ENCODE measurements at places on chromosomes 11 and 22.

DNA sequence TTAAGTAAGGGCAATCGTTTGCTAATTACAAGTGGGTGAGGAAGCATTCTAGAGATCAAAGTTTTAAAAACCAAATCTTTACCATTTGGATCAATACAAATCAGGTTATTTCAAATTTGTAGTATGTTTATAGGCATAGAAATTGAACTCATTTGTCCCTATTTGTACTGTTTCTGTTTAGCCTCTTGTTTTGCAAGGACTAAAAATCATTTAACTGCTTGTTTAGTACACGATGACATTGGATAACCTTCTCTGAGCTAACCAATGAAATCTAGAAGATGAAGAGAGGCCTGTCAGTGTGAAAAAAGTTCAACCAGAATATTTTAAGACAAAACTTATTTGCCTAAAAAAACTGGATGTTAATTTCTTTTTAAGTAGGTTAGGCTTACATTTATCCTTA, 40.0 kb downstream of the ZC3H12C start:
- no peak for DNase-seq

GRCh38 chr11:12884751-12885318, 124.3 kb upstream of the RASSF10 start:
- DNase-seq: no peak

DNA sequence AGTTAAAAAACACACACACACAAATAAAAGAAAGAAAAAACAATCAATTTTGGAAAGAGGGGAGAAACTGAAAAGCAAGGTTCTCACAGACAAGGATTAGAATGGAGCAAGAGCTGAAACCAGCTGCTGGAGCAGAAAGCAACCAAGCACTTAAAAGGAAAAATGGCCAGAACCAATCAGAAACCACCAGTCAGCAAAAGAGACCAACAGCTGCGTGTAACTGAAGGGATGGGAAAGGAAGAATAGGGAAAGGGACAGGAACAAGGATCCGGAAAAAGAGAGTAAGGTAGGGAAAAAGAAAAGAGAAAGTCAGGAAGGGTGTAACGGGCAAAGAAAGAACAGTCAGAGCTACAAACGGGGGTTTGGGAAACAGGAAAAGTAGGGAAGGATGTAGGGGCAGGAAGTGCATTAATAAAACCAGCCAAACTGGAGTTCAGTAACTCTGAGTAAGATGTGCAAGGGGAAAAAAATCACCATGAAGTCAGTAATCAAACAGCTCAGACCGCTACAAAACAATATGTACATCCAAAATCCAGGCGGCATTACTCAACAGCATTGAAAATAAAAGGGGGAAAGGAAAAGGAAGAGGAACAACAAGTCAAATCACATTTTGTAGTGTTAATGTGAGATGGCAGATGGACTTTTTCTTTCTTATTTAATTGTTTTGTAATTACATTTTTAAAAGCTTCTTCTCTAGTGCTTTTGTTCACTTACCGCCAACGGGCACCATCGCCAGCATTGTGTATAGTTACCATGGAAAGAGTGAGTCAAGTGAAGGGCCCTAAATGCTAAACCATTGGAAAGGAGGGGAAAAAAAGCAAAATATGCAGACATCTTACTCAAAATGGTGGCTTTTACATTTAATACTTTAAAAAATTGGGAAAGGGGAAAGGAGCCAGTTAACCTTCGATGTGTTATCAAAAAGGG, 49.2 kb downstream of the APOL5 start:
- no peak for DNase-seq

- DNase-seq: no peak
Measured at GRCh38 chr11:34502949-34503348, 10.6 kb downstream of the ELF5 start.

GRCh38 chr22:21832291-21833290, 34.9 kb downstream of the MAPK1 start:
- DNase-seq: no peak

DNA sequence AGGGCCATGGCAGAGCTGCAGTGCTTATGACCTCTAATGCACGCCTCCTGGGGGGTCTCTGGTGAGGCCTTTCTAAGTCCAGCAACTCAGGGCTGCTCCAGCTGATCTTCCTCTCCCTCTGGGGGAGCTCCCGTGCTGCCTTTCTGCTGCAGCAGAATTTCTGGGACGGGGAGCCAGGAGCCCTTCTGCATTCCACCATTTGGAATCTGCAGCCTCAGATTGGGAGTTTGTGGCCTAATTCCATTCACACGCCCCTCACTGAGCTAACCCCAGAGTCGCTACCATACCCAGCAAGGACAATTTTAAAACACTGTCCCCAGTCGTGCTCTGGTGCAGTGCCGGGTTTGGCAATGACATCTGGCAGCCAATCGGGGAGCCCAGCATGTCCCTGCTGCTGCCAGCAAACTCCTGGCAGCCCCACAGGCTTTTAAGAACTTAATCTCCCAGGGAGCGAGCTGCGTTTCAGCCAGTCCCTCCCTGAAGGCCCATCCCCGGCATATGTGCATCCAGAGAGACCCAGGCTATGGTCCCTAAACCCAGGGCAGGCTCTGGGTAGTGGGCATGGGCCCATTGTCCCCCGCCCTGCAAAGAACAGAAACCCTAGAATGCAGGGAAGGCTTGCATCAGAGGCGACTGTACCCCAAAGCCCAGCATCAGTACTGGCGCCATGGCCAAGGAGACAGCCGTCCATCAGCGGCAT, 4.7 kb downstream of the SHANK2 start:
- no peak for DNase-seq

DNA sequence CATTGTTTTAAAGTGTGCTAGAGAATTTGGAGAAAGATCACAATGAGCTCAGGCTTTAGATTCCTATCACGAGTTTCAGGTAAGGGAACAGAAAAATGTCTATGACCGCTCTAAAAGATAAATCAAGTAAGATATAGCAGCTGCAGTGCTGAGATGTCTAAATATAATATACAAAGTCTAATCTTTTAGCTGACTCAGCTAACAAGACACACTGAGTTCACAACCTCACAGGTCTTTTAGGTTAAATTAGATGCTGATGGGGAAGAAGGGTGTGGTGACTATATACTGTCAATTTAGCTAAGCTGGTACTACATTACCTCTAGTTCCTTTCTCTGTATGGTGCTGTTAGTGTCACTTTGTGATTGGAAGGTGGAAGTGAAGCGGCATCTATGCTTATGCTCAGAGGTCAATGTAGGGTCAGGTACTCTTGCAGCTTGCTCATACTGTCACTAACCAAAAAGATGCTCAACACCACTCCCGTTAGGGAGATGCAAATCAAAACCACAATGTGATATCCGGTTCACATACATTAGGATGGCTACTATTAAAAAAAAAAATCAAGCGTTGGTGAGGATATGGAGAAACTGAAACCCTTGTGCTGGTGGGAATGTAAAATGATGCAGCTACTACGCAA, 283.5 kb downstream of the SWAP70 start:
- no peak for DNase-seq

DNA sequence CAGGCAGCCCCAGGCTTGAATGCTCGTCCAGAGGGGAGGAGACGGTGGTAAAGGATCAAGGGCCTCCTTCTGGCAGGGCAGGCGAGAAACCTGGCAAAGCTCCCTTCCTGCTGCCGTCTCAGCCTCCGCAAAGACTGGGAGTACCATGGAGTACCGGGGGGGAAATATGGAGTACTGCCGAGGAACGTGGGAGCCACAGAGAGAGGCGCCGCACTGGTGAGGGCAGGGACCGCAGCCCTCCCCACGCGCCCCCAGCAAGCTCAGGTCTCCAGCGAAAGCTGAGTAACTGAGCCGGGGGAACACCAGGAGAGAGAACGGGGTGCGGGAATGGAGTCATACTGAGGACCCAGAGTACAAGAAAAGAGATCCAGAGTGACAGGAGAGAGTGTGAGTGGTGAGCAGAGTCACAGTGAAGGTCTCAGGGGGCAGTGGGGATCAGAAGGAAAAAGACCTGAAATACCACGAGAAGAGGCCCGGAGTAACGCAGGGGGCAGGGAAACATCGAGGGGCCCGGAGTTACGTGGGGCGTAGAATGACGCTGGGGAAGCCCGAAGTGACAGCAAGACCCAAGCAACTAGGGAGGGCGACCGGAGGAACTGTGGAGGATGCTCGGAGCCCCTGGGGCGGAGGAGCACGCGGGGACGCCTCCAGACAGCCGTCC, 740 bp downstream of the EML3 start:
- DNase-seq: peak; percentile 56

- DNase-seq: no peak
Measured at GRCh38 chr11:30605036-30605605, 19.0 kb upstream of the MPPED2 start.

GRCh38 chr11:25981998-25982397, 349.9 kb upstream of the ANO3 start:
- DNase-seq: no peak

- no peak for DNase-seq
Measured at GRCh38 chr22:21916309-21916918, 36.2 kb downstream of the PPM1F start.

GRCh38 chr11:58900479-58901420, 38.5 kb upstream of the GLYATL1 start:
- DNase-seq: peak; percentile 45
